ENCODE measurements at places on chromosomes 7 and 10.
A peak's percentile ranks its signal among the peaks of the same experiment; 100 is the strongest.

- DNase-seq = peak; percentile 73
Measured at GRCh38 chr7:100080907-100081534, 502 bp downstream of the ZNF3 start.

DNA sequence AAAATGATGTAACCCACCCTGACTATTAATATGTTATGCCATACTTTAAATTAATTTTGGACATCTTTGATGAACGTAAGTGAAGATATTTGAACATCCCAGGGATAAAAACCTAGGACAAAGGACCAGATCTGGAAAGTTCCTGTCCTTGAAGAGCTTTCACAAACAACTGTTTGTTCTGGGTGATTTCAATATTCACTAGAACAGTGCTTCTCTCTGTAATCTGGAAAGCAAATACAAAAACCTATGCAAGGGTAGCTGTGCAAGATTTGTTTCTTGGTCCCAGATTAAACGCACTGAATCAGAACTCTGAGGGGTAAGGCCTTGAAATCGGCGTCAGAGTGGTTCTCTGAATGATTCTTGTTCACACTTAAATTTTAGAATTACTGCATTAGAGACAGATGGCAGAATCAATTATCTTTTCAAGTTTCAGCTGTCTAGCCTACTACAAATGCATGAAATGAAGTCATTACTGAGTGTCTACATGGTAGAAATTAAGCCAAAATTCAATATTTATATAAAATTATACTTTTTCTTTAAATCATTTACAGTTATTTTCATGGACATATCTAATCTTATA, 69.6 kb upstream of the CSTF2T start:
- DNase-seq = no peak

DNA sequence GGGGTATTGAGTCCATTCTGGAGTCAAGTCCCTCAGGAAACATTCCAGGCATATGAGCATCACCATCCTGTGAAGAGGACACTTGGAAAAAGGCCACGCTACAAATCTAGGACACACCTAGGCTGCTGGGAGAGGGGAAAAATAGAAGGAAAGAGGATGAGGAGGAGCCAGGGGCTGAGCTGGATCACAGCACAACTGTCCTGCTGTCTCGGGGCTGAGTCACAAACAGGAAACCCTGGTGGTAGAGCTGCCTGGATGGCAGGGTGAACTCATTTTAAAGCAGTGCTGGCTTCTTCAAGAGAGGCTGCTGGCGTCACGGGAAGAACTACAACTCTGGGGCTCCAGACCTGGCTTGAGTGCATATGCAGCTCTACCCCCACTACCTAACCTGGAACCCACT, 151.5 kb downstream of the RNF216 start:
- no peak for DNase-seq

DNA sequence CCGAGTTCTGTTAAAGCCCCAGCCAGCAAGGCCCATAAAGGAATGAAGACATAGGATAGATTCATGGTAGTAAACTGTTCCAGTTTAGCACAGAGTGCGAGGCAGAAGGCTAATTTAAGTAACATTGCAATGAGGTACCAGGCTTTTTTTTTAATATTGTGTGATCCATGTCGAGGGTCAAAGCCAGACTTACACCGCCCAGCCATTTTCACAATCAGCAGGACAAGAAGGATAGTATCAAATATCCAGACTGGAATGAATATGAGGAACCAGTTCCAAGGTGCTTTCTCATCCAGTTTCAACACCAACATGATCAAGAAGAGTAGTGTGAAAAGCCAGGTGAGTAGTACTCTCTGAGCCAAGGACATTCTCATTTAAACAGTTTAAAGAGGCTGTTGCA, 4.2 kb downstream of the TMEM60 start:
- no peak for DNase-seq

- no peak for DNase-seq
Measured at GRCh38 chr10:30039988-30040387, 19.4 kb downstream of the JCAD start.

- DNase-seq = no peak
Measured at GRCh38 chr10:88260329-88261051, 322.6 kb downstream of the RNLS start.

- DNase-seq = no peak
Measured at GRCh38 chr7:139127648-139128047, 18.1 kb upstream of the ZC3HAV1 start.

GRCh38 chr7:54788664-54789063, 29.7 kb upstream of the SEC61G start:
- DNase-seq = no peak

DNA sequence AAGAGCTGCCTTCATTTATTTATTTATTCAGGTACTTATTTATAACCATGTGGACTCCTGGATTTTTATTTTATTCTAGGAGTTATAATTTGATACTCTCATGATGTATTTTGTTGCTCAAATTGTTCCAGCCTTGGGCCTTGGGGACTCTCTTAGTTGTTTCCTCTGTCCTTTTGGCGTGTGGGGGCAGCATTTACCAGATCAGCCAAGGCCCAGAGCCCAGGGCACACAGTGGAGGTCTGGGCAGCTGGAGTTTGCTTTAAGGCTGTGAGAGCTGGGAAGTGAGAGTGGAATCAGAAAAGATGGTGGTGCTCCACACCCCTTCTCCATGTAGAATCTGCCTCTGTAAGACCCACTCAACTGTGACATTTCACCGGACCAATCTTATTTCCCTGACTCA, 398.9 kb downstream of the RPS24 start:
- peak; percentile 10 for DNase-seq

DNA sequence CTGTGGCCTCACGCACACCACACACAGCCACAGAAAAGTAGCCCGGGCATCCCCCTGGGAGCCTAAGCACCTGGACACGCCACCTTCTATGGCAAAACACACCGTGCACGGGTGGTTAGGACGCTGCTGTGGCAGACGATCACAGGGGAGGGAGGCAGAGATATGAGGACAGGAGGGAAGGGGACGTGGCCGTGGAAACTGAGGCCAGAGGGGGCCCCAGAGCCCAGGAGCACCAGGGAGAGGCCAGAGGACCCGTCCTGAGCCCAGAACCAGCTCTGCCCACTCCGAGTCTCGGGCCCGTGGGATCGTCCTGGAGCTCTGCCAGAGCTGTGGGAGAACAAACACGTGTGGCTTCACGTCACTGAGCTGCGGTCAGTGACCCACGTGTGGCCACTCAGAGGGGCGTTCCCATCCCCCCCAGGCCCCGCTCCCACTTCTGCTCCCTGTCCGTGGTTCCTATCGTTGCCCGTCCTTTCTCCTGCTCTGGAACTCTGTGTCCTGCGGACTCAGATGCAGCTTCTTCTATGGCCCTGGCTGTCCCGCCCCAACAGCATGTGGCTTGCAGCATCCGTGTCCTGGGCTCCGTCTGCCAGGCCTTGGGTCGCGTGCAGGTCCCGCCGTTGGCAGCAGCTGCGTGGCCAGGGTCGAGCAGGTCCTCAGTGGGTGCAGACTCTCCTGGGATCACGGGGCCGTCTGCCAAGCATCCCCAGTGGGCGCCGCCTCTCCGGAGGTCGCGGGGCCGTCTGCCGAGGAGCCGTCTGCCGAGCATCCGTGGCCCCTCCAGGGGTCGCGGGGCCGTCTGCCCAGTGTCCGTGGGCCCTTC, 31.0 kb downstream of the GET4 start:
- no peak for DNase-seq

GRCh38 chr10:133324198-133324792, 12.4 kb downstream of the CALY start:
- DNase-seq = peak; percentile 91

DNA sequence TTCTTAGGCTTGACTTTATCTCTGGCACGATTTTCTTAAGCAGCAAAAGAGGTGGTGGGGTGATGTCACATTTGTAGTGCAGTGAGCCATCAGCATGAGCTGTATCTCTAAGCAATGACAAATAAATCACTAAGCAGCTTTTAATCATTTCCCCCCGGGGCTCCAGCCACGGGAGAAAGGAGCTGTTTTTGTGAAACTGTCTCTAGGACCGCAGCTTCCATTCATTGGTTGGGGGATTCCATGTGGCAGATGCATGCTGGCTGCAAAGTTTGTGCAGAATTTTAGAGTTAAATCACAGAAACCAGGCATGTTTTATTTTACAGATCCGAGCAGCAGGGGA, 464 bp downstream of the KIAA1217 start:
- no peak for DNase-seq

DNA sequence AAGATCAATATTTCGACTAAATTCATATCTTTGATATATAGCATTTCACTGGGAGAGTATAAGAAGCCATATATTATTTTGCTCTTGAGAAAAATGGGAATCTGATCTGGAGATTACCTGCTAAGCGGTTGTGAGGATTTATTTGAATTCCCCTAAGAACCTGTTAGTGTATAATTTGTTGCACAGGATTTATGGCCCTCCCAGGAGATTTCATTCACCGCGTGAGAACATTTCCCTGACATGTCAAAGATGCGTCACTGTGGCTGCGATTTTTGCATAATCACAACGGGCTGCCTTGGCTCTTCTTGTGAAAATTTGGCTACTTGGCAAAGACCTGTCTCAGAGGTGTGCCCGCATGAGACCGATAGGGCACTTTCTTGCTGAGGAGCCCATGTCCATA, 184.7 kb upstream of the PFKP start:
- DNase-seq = no peak

- peak; percentile 56 for DNase-seq
Measured at GRCh38 chr10:86402283-86402941, 35.8 kb upstream of the GRID1 start.

- no peak for DNase-seq
Measured at GRCh38 chr10:8356283-8356682, 301.8 kb downstream of the GATA3 start.

- no peak for DNase-seq
Measured at GRCh38 chr10:24462889-24463552, 254.1 kb downstream of the KIAA1217 start.

DNA sequence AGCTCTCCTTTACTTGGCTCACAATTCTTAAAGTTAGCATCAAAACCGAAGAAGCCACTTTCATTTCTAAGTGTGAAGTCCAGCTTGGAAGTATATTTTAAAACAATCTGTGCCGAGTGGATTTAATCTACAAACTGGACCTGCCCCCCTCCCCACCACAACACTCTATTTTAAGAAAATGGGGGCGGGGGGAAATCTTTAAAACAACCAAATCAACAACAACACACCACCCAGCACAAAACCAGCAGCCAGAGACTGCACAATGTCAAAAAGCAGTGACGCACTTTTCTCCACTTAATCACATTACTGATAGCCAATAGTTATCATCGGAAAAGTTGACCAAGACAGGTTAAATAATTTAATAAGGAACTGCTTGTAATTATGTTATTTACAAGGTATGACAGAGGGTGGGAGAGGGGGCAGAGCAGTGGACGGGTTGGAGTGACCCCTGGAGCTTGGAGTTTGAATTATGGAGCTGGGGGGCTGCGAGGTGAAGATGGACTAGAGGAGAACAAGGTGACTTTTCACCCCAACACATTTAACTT, 2.8 kb downstream of the EBF3 start:
- DNase-seq = no peak

DNA sequence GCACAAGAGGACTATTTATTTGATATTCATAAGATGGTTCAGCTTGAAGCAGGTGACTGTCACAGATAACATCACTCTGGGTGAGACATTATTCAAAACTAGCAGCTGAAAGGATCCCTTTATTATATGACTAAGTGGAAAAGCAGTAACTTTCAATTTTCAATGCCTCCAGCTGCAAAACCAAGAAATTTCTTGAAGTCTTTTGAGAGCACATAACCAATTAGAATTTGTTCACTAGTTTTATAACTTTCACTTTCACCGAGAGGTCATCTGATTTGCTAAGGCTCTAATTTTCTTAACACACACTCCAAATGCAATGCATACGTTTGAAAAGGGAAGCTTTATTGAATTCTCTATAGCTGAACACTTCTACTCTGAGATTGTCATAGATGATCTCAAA, 88.6 kb upstream of the KLF14 start:
- no peak for DNase-seq

GRCh38 chr7:74043523-74043951, 15.6 kb downstream of the ELN start:
- DNase-seq = peak; percentile 95

DNA sequence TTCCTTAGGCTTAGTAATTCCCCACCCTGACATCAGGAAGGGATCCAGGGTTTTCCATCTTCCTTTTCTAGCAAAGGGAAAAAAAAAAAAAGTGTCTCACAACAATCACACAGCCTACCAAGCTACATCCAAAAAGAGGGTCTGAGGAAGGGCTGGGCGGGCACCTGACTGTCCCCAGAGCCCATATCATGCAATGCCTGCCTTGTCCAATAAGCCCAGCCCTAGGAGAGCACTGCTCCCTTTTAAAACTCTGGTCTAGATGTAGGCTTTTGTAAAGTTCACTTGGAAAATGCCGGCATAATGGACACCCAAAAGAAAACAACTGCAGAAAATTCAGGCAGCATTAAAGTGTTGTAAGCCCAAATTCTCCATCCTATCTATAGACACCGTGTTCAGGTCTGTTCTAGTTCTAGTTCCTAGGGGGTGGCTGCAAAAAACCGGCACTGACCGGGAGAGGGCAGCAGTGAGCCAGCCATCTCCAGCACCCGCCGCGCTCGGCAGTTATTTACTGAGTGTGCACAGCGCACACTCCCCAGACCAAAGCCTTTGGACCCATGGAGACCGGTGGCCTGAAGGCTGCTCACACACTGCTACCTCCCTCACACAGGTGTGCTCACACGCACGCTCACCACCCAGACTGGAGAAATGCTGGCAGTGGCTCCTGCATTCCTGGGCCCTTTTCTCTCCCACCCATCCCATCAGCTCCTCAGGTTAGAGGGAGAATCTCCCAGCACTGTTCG, 48.7 kb downstream of the PODXL start:
- peak; percentile 73 for DNase-seq

- no peak for DNase-seq
Measured at GRCh38 chr10:13003759-13004158, 2.2 kb upstream of the CCDC3 start.

DNA sequence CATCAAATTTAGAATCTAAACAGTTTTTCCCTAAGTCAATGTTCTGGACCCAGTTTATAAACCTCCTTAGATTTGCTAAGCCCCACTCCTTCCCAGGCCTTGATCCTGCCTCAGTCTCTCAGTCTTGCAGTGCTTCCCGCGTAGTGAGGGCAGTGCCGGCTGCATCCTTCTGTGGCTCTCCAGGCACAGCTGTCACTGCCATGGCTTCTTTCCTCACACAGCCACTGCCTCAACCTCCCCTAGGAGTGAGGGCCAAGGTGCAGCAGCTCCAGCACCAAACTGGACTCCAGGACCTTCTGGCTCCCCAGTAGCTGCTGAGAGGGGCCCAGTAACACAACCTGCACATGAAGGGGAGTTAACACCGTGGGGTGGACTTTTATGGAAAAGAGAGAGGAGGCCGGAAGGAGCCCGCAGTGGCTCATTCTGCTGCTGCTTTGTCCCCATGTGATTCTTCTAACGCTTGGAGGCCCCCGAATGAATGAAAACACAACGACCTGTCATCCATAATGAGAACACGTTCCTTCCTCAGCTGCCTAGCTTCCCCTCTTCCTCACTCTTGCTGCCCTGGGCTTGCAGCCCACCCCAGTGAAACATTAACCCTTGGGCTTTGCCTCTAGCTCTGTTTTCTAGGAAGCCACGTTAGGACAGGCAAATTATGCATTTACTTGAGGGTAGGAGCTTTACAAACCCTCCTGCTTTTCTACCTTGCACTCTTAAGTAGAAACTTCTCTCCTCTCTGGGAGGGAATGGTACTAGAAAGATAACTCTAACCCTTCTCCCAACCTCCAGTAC, 16.0 kb upstream of the UBE2H start:
- no peak for DNase-seq
